ENCODE measurements at places on chromosomes 2 and 18.

GRCh38 chr2:152462779-152463178 is 127.8 kb downstream of the FMNL2 start:
- DNase-seq, result no peak

GRCh38 chr18:59085797-59086196 is 53.9 kb upstream of the SEC11C start:
- DNase-seq, result no peak

DNA sequence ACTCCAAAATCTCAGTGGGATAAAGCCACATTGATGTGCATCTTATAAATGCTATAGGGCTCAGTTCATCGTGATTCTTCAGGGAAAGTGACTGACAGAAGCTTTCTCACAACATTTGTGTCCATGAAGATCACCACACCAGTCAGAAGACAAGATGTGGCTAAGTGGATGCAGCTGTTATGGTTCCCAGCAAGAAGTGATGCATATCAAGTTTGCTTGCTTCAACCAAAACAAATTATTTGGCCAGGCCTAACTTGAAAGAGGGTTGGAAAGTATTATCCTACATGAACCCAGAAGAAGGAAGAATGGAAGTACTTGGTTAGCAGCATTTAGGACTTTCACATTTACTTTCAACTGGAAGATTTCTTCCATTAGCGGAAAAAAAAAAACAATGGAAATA is 210.0 kb upstream of the ACVR2A start:
- no peak for DNase-seq

- DNase-seq, result no peak
Observed at GRCh38 chr2:220046507-220046906, 419.1 kb downstream of the SLC4A3 start.

- no peak for DNase-seq
Observed at GRCh38 chr2:49971453-49971852, 817.1 kb upstream of the FSHR start.

All from effector memory CD4-positive, alpha-beta T cell (primary cell).